ENCODE measurements at places on chromosomes 7 and 10. TPM values are rescaled to one million over a fixed set of nuclear protein-coding genes. Genes with fewer than 3 reads are reported as not detected.

GRCh38 chr7:140738280-140738679 is 41.8 kb downstream of the NDUFB2 start:
- no peaks in the 10 kb centered on the region for H3K4me1 ChIP-seq
- no peak overlapping the region for H3K4me3 ChIP-seq
- DNase-seq = no peak
- peaks cover 29% of the 10 kb centered on the region for H3K36me3 ChIP-seq
- H3K27ac ChIP-seq = no peak overlapping the region

DNA sequence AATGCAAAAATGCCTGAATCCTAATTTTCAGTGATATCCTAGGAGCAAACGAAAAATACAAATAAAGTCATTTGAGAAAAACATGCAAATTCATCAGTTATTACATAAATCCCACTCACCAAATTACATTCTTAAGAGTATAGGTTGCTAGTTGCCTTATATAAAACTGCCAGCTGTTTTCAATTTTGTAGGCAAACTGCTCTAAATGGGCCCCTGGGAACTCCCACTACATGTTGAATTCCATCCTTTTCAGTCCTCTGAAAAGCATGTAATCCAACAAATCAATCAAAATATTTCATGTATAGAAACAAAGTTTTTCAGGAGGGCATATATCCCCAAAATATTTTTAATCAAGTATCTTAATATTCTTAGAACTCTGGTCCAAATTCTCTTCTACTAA is 2.1 kb upstream of the JMJD1C start:
- H3K36me3 ChIP-seq = no peaks in the 10 kb centered on the region
- no peak overlapping the region for H3K27ac ChIP-seq
- DNase-seq = no peak
- H3K4me3 ChIP-seq = no peak overlapping the region
- no peaks in the 10 kb centered on the region for H3K27me3 ChIP-seq

ZNF503 gene
- total RNA-seq = 2.0 TPM

GRCh38 chr7:90984692-90985091 is 279.5 kb upstream of the FZD1 start:
- H3K4me3 ChIP-seq = no peak overlapping the region
- H3K36me3 ChIP-seq = no peaks in the 10 kb centered on the region
- no peak overlapping the region for H3K27ac ChIP-seq
- H3K27me3 ChIP-seq = no peaks in the 10 kb centered on the region

CFAP46 gene
- total RNA-seq = 27.9 TPM

GRCh38 chr10:43028143-43028542 is 48.7 kb upstream of the RET start:
- H3K4me1 ChIP-seq = no peaks in the 10 kb centered on the region
- no peak for DNase-seq
- H3K4me3 ChIP-seq = no peak overlapping the region
- no peaks in the 10 kb centered on the region for H3K36me3 ChIP-seq
- no peak overlapping the region for H3K27ac ChIP-seq

All from gastrocnemius medialis (tissue), 4 donors.